ENCODE measurements at places on chromosomes 1 and 21.

GRCh38 chr1:162328512-162328911 is 48.1 kb downstream of the SPATA46 start:
- peak; percentile 32 for DNase-seq

- DNase-seq, result peak; percentile 54
These were observed 43.5 kb upstream of the SARS1 start for GRCh38 chr1:109170035-109170764.

DNA sequence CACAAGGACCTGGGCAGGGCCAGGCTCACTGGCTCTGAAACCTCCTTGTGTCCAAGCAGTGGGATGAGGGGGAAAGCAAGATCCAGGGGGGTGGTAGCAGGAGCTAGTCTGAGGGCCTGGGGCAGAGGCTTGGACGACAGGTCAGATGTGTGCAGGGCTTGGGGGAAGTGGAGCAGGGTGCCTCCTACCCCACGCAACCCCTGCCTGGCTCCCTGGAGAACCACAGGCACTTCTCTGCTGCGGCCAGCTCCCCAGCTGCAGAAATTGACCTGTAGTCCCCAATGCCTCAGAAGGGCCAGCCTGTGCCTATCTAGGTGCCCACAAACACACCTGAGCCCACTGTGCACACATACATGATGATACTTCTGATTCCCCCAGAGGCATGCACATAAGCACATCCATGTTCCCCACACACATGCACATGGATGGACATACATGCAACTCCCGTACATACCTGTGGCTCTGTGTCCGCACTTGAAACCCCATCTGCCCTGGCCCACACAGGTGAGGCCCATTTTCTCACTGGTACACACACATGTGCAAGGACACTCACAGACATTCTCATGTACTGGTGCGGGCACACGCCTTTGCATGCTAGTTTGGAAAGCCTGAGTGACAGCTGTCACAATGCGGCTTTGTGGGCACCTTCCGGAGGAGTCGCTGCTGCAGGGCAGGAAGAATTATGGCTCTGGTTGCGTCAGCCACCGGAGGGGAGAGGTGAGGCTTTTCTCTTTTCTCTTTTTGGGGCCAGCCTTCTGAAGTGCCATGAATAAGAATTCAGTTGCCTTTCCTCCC is 247.2 kb upstream of the CSF3R start:
- DNase-seq, result no peak

GRCh38 chr1:170803711-170804110 is 131.6 kb upstream of the MROH9 start:
- DNase-seq, result no peak

GRCh38 chr21:37294679-37295078 is 27.5 kb upstream of the VPS26C start:
- peak; percentile 66 for DNase-seq

DNA sequence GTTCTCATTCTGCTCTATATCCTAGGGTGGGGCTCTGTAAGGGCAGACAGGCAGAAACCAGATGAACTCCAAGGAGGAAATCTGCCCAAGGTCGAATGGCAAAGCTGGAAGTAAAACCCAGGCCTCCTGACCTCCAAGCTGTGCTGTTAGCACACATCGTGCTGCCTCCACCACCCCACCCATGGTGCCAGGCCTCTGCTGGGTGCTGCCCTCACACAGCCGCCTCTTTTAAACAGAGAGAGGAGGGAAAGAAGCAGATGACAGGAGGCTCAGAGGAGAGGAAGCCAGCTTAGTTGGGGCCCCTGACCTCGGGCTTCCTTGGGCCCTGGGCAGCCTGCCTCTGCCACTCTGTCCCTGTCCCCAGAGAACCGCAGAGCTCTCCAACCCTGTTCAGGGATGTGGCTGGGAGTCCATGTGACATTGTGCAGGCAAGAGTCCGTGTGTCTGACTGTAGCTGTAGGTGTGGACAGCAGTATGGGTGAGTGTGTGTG is 1.1 kb downstream of the SYNC start:
- no peak for DNase-seq

DNA sequence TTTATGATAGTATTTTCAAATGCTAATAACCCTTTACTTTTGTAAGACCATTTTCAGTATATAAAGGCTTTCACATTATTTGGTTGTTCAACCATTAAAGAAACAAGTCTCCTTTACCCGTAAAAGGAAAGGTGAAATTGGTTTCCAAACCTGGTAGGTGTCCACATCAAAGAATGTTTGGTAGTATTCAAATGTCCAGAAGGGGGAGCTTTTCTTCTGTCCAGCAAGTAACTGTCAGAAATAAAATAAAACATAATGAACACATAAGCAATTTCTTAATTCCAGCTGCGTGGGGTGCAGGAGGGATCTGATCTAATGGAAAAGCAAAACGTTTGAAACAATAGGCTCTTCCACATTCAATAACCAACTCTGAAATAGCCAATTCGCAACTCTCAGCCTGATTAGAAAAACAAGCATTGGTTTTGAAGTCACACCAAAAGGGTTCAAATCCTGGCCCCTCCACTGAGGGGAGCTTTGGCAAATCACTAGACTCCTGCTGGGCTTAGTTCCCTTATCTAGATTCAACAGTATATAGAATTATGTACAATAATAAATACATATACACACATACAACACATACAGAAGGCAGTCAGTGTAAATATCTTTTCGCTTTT is 11.0 kb downstream of the YIPF1 start:
- DNase-seq, result peak; percentile 76

- no peak for DNase-seq
These were observed 36.2 kb upstream of the ZNF496 start for GRCh38 chr1:247367786-247368422.

DNA sequence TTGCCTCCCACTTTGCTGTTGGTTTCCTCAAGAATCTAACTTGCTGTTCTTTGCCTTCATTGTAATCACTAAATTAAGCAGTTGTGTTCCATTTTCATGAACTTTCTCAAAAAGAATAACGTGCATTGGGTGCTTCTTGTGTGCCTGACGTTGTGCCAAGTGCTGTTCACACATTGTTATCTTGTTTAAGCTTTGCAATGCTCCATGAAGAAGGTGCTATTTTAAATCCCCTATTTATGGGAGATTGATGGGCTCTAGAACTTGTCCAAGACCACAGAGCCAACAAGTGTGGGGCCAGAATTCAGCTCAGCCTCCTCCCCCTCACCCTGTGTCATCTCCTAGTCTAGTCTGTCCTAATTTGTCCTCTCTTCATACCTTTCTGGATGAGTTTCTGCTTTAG is 199.8 kb downstream of the C1orf94 start:
- no peak for DNase-seq

- DNase-seq, result peak; percentile 14
These were observed 1.7 kb downstream of the TNFSF4 start for GRCh38 chr1:173205146-173206051.

DNA sequence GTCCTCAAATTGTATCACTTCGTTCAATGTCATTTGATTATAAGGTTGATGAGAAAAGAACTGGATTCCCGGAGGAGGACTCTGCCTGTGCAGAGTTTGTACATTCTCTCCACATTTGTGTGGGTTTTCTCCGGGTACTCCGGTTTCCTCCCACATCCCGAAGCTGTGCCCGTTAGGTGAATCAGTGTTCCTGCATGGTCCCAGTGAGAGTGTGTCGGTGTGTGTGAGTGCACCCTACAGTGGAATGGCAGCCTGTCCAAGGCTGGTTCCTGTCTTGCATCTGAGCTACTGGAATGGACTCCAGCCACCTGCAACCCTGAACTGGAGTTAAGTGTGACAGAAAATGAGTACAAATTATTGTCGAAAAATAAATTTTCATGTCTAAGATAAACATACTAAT is 92.2 kb upstream of the KCTD3 start:
- no peak for DNase-seq

- no peak for DNase-seq
These were observed 17.0 kb upstream of the PIGC start for GRCh38 chr1:172460887-172461315.

DNA sequence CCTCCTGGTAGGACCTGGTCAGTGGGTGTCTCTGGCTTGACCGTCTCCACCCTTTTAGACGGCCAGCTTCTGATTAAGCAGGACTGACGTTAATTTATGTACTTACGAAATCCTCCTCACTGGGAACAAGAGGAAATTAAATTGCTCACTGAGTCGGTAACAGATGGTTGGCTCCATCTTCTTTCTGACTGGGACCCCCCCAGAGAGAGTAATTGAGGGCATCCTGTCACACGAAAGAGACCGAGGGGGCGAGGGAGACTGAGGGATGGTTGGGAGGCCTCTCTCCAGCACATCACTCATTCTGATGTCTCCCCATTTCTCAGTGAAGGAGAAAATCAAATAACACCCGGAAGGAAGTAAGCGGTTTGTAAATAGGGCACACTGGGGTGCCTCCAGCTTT is 104.8 kb downstream of the OMA1 start:
- no peak for DNase-seq

GRCh38 chr21:38042246-38042645 is 126.0 kb upstream of the KCNJ6 start:
- DNase-seq, result no peak

DNA sequence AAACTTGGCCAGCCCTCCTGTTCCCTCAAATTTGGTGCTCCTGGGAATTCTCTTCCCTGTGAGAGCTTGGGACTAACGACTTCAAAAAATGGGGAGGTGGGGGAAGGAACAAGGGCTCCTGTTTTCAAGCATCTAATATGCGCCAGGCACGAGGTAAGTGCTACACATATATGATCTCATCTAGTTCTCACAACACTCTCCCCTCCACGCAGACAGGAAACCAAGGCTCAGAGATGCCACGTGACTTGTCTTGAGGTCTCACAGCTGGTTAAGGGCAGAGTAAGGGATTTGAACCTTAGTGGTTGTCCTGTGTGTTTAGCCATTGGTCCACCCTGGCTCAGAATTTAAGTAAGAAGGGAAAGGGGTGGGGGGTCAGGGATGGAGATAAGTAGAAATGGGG is 125.9 kb downstream of the DMRTB1 start:
- peak; percentile 40 for DNase-seq

DNA sequence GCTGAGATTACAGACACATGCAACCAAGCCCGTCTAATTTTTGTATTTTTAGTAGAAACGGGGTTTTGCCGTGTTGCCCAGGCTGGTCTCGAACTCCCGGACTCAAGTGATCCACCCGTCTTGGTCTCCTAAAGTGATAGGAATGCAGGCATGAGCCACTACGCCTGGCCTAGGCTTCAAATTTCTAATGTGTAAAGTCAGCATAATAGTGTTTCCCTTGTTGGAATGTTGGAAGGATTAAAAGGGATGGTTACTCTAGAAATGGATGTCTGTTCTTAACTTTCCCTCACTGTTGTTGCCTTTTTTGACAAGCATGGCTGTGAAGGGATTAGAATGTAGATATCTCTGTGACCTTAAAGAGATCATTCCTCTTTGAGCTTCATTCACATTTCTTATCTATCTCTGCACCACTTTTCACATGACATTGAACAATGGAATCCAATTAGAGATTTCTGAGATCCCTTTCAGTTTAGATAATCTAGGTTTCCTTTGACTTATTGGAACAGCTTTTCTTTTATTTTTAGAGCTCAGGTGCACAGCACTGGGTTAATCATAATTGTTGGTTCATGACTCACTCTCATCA is 33.7 kb downstream of the NFASC start:
- no peak for DNase-seq

DNA sequence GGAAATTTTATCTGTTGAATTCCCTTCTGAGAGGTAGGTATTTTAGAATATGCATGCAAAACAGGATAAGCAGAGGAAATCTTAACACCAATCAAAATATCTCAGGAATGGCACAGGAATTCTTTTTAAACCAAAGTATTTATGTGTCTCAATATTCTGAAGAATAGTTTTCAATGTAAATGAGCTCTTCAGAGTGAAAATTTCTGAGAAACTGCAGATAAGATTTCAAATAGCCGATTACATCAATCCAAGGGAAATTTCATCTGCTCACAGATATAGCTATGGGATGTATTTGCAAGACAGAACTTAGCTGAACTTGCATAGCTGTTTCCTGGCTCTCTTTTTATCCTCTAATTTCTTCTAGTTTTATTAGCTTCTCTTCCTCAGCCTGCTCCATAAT is 209.5 kb downstream of the GRIK1 start:
- DNase-seq, result no peak

Measured in dermis blood vessel endothelial cell (primary cell).